ENCODE measurements at places on chromosomes 1 and 21.

DNA sequence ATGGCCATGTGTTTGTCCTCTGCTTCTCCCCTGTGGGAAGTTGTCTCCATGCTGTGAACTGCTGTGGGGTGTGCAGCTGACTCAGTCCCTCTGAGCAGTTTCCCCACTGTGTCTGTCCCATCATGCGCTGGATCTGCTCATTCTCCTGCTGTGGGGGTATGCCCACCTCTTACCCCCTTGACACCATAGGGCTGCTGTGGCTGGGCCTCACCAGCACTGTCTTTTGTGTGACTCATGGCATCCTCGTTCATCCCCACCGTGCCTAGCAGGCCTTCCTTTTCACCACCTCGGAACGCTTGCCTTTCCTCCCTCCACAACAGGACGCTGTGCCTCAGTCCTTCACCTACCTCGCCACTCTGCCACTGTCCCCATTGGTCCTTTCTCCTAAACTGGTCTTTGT, 27.3 kb downstream of the VANGL2 start:
- no peak for DNase-seq

GRCh38 chr1:240597153-240597745, 14.7 kb downstream of the GREM2 start:
- no peak for DNase-seq

GRCh38 chr1:60245324-60245723, 171.8 kb upstream of the C1orf87 start:
- no peak for DNase-seq

GRCh38 chr1:161193561-161194235, 5.2 kb downstream of the ADAMTS4 start:
- no peak for DNase-seq
